ENCODE measurements at places on chromosomes 7 and 10.

DNA sequence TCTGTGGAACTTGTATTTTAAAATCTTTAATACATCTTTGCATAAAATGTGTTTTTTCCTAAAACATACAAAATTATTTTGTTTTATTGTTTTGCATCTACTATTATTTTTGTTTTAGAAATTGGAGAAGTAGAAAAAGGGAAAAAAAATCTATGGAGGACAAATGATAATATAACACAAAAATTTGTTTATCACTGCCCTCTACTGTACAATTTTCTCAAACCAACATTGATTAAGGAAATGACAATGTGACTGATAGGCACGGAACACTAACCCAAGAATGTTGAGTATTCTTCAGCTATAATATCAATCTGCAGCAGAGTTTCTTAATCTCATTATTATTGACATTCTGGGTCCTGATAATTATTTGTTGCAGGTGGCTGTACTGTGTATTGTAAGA lies 9.5 kb upstream of the ING3 start:
- DNase-seq, result peak; percentile 6

GRCh38 chr10:131689954-131690757 lies 210.7 kb upstream of the PPP2R2D start:
- DNase-seq, result no peak

GRCh38 chr7:95041031-95041430 lies 133.6 kb downstream of the PPP1R9A start:
- no peak for DNase-seq

GRCh38 chr7:104552102-104552501 lies 223.7 kb downstream of the LHFPL3 start:
- no peak for DNase-seq

GRCh38 chr10:128036011-128036615 lies 90.1 kb downstream of the MKI67 start:
- no peak for DNase-seq

GRCh38 chr7:120793213-120793936 lies 64.6 kb downstream of the TSPAN12 start:
- no peak for DNase-seq

GRCh38 chr7:90173127-90173844 lies 19.0 kb downstream of the STEAP1 start:
- DNase-seq, result no peak

DNA sequence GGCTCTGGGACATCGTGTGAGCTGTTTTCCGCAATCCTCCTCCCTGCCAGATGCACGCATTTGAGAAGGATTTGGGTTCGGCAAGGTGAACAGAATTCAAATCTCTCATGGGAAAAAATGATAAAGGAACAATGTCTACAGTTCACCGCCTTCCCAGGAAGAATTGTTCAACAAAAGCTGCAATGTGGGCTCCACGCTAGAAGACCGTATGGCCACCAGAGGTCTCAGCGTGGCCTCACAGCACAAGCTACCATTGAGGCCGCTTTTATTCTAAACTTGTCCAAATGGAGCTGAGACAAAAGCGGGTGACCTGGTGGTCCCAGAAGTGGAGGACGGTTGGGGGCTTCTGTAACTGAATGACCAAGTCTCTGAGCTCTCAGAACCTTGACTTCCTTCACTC lies 733.1 kb downstream of the PARD3 start:
- no peak for DNase-seq

DNA sequence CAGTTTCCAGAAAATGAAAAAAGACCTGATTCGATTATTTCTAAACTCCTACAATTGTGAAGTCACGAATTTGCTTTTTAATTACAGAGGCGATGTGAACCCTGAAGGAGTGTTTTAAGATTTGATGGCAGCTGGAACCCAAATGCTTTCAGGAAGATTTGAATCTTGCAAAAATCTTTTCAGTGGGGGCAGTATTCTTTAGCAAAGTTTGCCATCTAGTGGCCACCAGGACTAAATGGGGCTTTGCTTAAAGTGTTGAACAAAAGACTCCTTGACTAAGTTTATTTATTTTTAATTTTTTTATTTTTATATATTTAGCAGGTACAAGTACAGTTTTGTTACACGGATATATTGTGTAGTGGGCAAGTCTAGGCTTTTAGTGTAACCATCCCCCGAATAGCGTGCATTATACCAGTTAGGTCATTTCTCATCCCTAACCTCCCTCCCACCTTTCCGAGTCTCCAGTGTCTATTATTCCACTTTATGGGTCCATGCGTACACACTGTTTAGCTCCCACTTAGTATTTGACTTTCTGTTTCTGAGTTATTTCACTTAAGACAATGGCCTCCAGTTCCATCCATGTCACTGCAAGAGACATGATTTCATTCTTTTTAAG lies 98.8 kb downstream of the CACNB2 start:
- peak; percentile 65 for DNase-seq

DNA sequence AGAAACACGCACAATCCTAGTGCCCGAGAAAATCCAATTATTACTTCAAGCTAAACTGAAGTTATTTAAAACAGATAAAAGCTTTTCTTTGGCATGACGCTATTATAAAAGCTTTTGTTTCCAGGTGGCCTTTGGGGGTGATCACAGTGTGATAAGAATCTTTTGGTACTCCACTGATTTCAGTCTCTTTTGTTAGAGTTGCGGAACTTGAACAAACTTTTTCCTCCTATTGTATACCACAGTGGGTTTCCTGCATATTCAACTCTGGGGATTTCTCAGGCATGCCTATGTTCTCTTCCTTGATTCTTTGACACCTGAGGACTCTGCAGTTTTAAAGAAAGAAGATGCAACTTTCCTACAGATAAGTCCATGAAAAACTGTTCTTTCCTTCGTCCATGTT lies 99.7 kb upstream of the PITRM1 start:
- no peak for DNase-seq

- no peak for DNase-seq
Observed at GRCh38 chr10:3568392-3568791, 216.6 kb downstream of the KLF6 start.

All from AG08395 (cell line).